ENCODE measurements at places on chromosomes 2 and 18.

- no peak for DNase-seq
Measured at GRCh38 chr2:96526101-96526591, 10.4 kb upstream of the ARID5A start.

DNA sequence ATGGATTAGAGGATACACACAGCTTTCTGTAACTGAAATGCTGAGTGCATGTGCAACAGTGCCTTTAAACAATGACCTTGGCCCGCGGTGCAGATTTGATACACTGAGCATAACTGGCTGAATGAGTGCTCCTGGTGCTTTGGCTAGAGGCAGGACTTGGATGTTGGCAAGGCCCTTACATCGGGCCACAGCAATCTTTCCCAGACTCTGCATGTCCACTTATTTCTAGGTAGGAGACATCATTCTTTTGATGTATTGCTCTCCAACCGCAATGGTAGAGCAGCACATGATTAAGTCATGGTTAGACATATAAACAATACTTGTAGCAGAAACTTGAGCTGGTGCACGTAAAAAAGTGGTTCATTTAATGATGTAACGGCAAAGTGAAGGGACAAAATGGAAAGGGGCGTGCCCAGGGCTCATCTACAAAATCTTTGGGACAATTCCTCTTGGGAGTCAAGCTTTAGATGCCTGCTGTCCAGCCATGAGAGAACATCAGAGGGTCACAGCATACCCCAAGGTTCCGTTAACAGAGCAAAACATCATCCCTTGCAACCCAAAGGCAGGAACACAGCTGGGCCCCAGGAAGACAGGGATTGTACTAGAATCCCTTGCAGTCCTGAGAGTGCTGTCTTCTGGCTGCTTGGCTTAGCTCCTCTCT lies 43.4 kb downstream of the RAB31 start:
- no peak for DNase-seq

DNA sequence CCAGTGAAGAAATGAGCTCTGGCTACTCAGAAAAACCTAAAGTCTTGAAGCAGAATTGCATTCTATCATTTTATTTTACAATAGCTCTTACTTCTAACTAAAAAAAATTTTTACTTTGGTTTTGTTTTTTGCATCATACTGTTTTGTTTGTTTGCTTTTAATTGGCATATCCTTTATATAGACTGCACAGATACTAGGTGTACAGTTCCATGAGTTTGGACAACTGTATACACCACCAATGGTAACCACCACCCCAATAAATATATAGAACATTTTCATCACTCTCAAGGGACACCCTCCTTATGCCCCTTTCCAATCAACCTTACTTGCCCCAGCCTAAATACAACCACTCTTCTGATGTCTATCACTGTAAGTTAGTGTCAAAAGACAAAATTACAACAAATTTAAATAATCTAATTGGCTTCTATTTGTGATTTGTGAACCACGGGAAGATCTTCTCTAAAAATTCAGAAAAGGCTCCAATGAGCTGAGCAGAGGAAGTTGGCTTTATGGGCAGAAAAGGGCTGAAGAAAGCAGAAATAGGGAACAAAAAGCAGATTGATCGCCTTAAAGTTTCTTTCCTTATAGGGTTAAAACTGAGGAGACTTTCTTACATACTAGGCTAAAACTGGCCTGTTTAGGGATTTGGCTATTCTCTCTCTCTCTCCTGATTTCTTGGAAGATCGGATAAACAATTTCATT lies 22.2 kb upstream of the SOS1 start:
- DNase-seq: no peak

DNA sequence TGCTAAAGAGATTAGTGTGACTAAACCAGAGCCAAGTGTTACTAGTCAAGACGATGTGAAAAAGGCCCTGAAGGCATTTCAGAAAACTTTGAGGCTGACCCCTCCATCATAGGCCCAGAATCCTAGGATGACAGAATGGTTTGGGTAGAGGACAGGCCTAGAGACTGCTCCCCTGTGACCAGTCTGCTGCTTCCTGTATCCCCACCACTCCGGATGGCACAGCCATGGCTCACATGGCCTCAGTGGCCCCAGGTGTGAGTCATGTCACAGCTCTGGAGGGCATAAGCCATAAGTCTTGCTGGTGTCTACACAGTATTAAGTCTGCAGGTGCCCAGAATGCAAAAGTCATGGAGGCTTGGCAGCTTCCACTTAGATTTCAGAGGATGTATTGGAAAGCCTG lies 12.4 kb upstream of the STAT1 start:
- DNase-seq: no peak

DNA sequence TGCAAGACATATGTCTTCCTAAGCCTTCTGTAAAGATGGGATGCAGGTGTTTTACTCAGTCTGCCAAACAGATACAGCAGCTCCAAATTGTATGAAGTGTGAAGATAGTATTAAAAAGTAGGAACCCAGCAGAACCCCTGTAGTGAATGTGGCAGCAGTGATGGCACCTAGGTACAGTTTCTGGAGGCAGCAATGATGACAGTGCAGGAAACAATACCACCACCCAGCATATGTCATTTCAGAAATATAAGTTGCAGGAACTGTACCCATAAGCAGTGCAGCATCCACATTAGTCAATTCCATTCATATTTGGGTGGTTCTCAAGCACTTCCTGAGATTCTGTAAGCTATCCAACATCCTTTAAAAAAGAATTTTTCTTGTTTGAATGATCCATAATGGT lies 46.7 kb upstream of the ATP5MC3 start:
- no peak for DNase-seq

DNA sequence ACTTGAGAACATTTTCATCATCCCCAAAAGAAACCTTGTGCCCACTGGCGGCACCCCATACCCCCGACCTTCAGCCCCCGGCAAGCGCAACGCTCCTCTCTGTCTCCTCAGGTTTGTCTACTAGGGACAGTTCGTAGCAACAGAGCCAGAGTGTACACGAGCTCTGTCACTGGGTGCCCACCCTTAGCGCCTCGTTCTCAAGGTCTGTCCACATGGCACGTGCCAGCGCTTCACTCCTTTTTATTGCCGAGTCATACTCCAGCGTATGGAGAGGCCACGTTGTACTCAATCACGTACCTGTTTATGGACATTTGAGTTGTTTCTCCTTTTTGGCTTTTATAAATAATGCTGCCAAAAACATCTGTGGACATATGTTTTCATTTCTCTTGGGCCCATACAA lies 30.3 kb upstream of the GPC1 start:
- no peak for DNase-seq

DNA sequence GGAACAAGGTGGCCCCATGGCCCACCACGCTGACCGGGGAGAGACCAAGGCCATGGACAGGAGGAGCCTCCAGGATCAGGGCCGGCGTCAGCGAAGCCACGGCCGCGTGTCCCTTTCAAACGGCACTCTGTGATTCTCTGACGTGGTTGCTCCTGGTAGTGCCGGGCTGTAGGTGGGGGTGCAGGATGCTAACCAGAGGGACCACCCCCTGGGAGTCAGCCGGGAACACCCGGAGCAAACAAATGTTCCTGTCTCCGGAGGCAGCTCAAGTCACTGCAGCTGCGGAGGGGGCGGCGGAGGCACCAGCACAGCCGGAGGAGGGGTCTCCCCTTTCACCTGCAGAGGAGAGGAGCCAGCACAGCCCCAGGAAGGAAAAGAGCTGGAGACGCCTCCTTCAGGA lies 750.6 kb upstream of the SALL3 start:
- peak; percentile 50 for DNase-seq

- DNase-seq: no peak
Measured at GRCh38 chr2:121664713-121665112, 15.5 kb upstream of the CLASP1 start.

DNA sequence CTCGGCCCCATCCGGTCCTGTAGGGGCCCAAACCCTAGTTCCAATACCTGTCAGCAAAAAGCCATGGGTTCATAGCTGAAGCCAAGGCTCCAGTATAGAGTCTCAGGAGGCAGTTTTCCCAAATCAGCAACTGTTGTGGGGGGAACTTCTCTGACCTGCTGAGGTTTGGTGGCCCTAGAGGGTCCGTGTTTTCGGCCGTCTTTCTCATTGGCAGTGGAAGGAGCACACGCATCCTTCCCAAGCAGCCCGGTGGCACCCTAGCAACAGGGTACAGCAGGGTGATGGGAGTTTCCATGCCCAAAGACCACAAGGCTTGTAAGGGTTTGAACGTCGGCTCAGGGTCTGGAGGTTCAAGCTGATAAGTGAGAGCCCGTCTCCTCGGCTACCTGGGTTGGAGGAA lies 6.6 kb downstream of the FOSL2 start:
- no peak for DNase-seq

GRCh38 chr2:228407821-228408220 lies 226.3 kb upstream of the SPHKAP start:
- no peak for DNase-seq

- DNase-seq: no peak
Measured at GRCh38 chr2:9261231-9261883, 54.7 kb downstream of the ASAP2 start.

- no peak for DNase-seq
Measured at GRCh38 chr2:207807516-207807915, 37.8 kb upstream of the FZD5 start.

DNA sequence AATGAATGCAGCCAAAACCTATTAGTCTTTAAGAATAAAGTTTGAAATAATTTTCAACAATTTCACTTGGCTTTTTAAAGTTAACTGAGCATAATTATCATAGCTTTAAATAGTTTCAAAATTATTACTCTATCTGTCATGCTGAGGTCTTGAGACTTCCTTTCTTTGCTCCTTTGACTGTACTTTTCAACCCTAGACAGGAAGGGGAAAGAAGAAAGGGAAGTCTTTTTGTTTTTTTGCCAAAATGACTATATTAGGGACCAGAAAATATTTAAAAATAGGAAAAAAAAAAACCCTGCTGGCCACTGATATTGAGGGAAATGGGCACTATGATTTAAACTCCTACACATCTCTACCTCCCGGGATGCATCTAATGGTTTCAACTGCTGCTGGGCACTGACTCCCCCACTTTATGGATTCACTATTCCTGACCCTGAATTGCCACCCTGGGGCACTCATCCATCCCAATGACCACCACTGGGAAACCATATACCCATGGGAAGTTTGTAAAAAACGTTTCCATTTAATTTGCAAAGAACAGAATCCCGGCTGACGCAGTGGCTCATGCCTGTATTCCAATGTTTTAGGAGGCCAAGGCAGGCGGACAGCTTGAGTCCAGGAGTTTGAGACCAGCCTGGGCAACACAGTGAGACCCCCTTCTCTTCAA lies 50.5 kb downstream of the GAREM1 start:
- no peak for DNase-seq

- no peak for DNase-seq
Measured at GRCh38 chr2:3183766-3184165, 193.9 kb downstream of the EIPR1 start.

- no peak for DNase-seq
Measured at GRCh38 chr2:190367091-190367490, 23.7 kb downstream of the INPP1 start.

DNA sequence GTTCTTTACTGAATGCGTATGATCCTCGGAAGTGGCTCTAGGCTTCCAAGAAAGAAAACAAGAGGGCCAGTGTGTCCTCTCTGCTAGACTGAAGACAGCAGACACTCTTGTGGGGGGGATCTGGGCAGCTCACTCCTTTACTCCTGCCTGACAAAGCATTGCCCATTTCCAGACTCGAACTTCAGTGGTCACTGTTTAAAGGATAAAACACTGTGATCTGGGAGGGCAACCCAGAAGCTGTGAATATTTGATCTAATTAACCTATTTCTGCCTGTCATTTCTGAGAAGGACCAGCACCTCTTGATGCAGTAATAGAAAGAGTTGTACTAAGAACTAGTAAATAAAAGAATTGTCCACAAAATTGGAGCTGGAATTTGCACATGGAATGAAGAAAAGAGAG lies 24.5 kb upstream of the CCDC68 start:
- DNase-seq: no peak

GRCh38 chr2:173226899-173227698 lies 127.6 kb upstream of the CDCA7 start:
- DNase-seq: no peak

DNA sequence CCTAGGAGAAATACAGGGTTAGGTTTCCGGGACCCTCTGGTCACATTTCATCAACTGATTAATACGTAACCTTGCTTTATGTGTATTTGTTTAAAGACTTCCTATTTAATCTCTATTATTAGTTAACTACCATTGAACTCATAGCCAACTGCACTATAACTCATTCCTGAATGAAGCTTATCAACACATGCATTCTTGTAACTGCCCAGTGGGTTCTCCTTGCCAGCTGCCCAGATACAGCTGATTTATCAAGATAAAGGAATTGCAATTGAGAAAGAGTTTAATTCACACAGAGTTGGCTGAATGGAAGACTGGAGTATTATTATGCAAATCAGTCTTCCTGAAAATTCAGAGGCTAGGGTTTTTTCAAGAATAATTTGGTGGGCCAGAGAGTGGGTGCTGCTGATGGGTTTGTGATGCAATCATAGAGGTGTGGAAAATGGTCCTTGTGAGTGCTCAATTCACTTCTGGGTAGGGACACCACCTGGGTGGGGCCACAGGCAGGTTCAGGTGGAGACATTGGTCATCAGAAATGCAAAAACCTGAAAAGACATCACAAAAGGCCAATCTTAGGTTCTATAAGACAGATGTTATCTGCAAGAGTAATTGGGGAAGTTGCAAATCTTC lies 21.1 kb upstream of the NOSTRIN start:
- no peak for DNase-seq

GRCh38 chr18:49898421-49898820 lies 85.1 kb upstream of the ACAA2 start:
- peak; percentile 26 for DNase-seq

DNA sequence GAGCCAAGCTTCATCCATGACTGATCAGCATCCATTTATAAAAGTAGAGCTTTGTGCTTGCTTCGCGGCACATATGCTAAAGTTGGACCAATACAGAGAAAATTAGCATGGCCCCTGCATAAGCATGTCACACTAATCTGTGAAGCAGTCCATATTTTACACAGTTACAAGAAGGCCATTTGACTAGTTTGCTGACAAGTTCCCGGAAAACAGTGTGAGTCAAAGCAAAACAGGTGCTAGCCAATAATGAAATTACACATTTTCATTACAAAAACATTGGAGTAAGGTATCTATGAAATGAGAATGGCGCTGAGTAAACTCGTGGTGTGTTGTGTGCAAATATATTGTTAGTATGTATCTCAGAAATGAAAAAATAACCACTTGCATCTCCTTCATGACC lies 4.7 kb downstream of the ANKRD62 start:
- no peak for DNase-seq

GRCh38 chr2:187482796-187483195 lies 34.7 kb upstream of the CALCRL start:
- no peak for DNase-seq

DNA sequence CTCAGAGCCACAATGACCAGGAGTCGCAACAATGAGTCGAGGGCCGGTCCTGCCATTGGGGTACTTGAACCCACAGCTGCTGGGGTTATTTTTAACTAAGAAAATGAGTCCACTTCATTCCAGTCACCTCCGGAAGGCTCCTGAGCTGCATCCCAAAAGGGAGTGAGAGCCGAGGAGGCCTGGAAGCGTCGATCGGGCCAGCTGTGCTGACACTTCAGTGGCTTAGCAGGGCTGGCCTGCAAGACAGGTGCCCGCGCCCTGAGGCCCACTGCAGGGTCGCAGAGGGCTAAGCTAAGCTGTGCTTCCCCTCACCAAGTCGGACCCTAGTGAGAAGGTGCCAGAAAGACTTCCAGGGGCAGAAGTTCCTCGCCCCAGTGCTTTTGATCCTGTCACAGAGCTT lies 21.1 kb downstream of the TBC1D8 start:
- no peak for DNase-seq

- DNase-seq: no peak
Measured at GRCh38 chr18:12765126-12765525, 62.3 kb downstream of the PSMG2 start.
